ENCODE measurements at places on chromosomes 13 and 19.
A peak's percentile ranks its signal among the peaks of the same experiment; 100 is the strongest.

DNA sequence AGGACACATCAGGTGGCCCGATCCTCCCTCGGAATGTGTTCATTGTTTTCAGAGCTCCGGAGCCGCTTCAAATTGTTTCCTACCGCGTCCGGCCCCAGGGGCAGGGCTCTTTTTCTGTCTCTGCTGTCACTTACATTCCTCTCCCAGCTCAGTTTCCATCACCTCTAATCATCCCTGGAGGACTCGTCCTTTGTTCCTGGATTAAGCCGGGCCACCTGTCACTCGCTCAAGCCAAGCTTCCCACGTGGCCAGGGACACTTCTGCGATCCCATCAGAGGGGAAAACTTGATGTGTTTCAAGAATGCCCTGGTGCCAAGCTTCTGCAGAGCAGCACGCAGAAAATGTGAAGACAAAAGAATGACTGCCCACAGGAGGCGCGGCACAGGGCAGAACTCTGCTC lies 13.5 kb downstream of the IL17D start:
- H3K4me3 ChIP-seq, result no peak overlapping the region
- no peaks in the 10 kb centered on the region for H3K36me3 ChIP-seq
- no peaks in the 10 kb centered on the region for H3K4me1 ChIP-seq
- no peaks in the 10 kb centered on the region for H3K27me3 ChIP-seq
- H3K27ac ChIP-seq, result no peak overlapping the region
- DNase-seq, result no peak

- H3K36me3 ChIP-seq, result no peaks in the 10 kb centered on the region
- no peak for DNase-seq
- no peaks in the 10 kb centered on the region for H3K27me3 ChIP-seq
Measured at GRCh38 chr13:79477968-79478367, 3.0 kb upstream of the NDFIP2 start.

DNA sequence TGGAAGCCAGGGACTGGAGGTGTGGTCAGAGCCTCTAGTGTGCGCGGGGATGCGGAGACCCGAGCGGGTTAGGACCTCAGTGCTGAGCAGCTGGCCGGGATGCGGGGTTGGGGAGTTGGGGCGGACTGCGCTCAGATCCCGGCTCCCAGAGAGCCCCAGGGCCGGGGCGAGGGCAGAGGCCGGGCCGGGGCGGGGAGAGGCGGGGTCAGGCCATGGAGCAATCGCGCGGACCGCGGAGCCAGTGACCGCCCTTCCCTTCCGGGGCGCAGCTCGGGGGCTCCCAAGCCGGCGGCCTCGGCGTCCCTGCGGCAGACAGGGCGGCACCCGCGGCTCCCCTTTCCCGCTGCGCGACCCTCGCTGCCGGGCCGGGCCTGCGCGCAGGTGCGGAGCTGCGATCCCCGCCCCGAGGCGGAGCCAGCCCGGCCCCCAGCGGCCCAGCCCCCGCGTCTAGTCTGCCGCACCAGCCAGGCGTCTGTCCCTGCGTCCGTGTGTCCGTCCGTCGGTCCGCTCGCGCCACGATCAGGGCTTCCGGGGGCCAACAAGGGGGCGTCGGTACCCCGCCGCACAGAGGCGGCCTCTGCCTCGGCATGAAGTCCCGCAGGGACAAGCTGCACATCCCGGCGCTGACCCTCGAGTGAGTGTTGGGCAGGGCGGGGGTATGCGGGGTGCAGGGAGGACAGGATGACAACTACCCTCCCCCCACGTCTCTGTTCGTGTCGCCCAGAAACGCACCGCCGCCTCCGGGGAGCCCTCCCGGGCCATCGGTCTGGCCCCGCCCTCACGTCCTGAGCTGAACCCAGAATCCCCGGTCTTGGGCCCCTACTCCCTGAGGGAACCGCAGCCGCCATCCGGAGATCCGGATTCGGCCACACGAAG lies 12.4 kb downstream of the MAST3 start:
- DNase-seq, result peak; percentile 73
- H3K36me3 ChIP-seq, result no peaks in the 10 kb centered on the region
- H3K27me3 ChIP-seq, result no peaks in the 10 kb centered on the region
- H3K4me1 ChIP-seq, result no peaks in the 10 kb centered on the region
- H3K27ac ChIP-seq, result no peak overlapping the region
- peak overlapping the region; percentile 37 for H3K4me3 ChIP-seq

DNA sequence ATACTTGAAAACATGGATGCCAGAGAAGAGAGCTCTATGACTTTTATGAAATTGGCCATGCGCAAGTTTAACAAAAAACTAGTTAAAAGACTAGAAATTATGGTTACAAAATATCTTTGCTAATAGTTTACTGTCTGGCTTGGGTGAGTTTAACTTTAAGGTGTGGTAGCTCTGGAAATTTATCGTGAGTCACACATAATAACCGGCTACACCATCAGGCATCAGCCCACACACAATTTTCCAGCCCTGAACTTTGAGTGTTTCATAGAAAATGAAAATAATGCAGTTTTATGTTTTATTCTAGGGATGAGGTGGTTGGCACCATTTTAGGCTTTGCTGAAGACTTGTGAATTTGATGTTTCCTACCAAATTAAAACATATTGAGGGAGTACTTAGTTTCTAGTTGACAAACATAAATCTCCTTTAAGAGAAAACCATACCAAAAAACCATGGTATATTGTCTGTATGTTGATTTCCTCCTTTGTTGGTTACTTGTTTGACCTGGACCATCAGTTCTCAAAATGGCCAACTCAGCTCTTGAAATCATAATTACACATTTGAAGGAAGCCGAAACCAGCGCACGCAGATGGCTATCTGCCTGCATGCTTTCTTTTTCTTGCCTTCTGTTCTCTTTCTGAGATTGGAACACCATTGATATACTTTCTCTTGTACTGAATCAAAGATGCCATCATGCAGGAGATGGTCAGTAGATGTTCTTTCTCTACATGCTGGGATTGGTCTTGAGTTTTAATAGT lies 125.1 kb downstream of the AKAP11 start:
- DNase-seq, result no peak
- H3K27ac ChIP-seq, result no peak overlapping the region
- H3K36me3 ChIP-seq, result no peaks in the 10 kb centered on the region
- no peak overlapping the region for H3K4me3 ChIP-seq
- H3K27me3 ChIP-seq, result no peaks in the 10 kb centered on the region
- H3K4me1 ChIP-seq, result no peaks in the 10 kb centered on the region

Data from aorta (tissue), 5 donors.